ENCODE measurements at places on chromosomes 5 and 9.

- no peak for DNase-seq
Observed at GRCh38 chr9:126471084-126471624, 142.6 kb upstream of the LMX1B start.

- DNase-seq, result no peak
Observed at GRCh38 chr5:80369521-80369920, 38.3 kb upstream of the ZFYVE16 start.

DNA sequence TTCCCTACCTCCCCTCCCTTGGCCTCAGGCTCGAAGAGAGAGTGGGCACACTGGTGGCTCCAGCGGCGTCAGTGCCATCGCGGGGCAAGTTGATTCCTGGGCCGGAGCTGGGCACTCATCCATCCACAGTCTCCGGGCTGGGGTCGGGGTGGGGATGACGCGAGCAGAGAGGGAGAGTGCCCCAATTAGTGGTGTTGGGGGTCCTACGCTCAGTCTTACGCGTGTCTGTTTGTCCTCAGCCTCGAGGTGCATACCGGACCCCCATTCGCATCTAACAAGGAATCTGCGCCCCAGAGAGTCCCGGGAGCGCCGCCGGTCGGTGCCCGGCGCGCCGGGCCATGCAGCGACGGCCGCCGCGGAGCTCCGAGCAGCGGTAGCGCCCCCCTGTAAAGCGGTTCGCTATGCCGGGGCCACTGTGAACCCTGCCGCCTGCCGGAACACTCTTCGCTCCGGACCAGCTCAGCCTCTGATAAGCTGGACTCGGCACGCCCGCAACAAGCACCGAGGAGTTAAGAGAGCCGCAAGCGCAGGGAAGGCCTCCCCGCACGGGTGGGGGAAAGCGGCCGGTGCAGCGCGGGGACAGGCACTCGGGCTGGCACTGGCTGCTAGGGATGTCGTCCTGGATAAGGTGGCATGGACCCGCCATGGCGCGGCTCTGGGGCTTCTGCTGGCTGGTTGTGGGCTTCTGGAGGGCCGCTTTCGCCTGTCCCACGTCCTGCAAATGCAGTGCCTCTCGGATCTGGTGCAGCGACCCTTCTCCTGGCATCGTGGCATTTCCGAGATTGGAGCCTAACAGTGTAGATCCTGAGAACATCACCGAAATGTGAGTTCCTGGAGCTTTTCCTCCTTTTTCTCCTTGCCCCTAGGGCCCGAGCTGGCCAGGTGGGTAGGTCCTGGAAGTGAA lies 861 bp downstream of the NTRK2 start:
- DNase-seq, result no peak

- DNase-seq, result no peak
Observed at GRCh38 chr9:111839387-111839786, 44.6 kb upstream of the SHOC1 start.

DNA sequence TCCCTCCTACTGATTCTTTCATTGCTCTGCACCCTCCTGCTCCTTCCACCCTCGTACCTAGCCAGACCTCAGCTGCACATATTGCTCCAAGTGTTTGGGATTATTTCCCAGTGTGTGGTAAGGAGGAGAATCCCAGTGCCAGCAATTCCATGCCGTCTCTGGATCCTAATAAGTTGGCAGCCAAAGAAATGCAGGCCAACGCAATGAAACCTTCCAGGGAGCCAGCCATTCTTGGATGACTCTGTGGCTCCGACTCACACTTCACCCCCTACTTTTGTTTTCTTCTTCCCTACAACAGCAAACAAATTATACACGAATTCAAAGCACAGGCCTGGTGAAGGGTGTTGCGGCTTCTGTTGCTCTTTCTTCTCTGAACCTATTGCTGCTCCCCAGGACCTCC lies 82.5 kb upstream of the SLC1A3 start:
- DNase-seq, result no peak

- DNase-seq, result no peak
Observed at GRCh38 chr5:59587489-59588337, 305.8 kb downstream of the PDE4D start.

DNA sequence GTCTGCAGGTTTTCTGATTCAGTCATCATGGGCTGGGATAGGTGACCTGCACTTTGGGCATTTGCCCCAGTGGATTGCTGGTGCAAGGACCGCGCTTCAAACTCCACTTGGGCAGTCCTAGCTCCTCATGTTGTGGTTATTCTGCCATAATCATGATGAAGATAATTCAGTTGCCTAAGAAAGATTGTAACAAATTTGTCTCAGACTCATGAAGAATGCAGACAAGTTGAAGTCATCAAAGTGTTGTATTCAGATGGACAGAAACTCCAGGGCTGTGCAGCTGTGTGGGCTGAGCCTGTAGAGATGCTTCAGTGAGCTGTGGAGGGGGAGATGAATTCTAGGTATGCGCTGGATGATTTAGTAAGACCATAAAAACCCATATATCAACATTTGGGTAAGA lies 38.5 kb downstream of the TARS1 start:
- no peak for DNase-seq

GRCh38 chr9:86353655-86354010 lies 577 bp downstream of the TUT7 start:
- DNase-seq, result no peak

- no peak for DNase-seq
Observed at GRCh38 chr5:1173485-1174070, 27.8 kb upstream of the SLC6A19 start.

DNA sequence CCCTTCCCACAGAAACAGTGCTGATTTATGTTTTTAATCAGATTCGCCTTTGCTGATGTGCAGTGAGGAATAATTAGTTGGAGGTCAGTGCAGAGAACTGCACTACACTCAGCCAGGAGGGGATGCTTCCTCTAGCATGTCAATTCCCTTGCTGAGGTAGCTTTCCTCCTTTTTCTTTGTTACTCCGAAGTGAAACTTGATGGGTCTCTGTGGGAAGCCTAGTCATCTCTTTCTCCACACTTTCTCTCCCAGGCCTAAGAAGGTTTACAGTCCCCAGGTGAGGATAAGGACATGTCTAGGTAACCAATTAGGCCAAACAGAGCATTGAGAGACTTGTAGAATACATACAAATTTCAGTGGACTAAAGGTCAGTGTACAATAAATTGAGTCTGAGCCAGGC lies 461.8 kb downstream of the KIF4B start:
- no peak for DNase-seq

DNA sequence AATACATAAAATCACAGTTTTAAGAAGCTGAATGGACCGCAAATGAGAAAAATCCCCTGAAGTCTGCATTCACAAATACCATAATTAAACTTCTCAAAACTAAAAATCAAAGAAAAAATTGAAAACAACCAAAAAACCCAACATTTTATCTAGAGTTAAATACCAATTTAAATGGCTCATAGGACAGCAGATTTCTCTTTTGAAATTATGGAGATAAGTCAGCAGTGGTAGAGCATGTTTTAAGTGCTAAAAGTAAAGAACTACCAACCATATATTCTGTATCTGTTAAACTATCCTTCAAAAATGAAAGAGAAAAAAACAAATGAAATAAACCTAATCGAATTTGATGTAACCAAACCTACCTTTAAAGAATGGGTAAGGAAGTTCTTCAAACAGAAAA lies 862.8 kb downstream of the TAF11L14 start:
- no peak for DNase-seq

- DNase-seq, result no peak
Observed at GRCh38 chr5:128491291-128491690, 46.8 kb downstream of the FBN2 start.

GRCh38 chr5:180120237-180121101 lies 48.9 kb upstream of the RNF130 start:
- DNase-seq, result no peak

GRCh38 chr9:121499427-121500164 lies at the start of gene GGTA1:
GGTA1 (minus strand) TSS chr9:121499844; CDS start chr9:121467922, 31,922 bp downstream.
- no peak for DNase-seq

GRCh38 chr9:35114840-35115628 lies 628 bp downstream of the ATOSB start:
- DNase-seq, result no peak

DNA sequence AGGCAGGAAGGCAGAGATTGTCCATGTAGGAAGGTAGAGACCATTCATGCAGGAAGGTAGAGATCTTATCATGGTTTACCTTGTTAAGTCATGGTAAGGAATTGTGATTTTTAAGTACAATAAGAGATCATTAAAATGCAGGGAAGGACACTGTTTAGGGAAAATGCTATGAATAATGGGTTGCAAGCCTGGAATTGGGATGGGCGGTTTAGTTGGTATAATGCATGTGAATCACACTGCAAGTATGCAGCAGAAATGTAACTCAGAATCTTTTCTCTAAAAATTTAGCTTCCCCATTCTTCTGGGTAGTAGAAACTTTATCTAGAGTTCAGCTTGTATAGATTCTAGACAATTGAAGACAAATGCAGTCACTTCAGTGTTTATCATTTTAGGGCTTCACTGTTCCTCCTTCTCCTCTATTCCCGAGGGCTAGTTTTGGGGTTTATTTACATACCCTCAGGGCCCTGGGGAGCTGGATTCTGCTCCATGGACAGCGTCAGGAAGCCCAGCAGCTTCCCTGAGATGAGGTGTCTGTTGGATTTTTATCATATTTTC lies 212.0 kb downstream of the SREK1 start:
- no peak for DNase-seq

GRCh38 chr5:169757016-169757415 lies 119.9 kb downstream of the DOCK2 start:
- DNase-seq, result no peak

- DNase-seq, result peak; percentile 11
Observed at GRCh38 chr5:172450861-172451695, 3.2 kb downstream of the SH3PXD2B start.

DNA sequence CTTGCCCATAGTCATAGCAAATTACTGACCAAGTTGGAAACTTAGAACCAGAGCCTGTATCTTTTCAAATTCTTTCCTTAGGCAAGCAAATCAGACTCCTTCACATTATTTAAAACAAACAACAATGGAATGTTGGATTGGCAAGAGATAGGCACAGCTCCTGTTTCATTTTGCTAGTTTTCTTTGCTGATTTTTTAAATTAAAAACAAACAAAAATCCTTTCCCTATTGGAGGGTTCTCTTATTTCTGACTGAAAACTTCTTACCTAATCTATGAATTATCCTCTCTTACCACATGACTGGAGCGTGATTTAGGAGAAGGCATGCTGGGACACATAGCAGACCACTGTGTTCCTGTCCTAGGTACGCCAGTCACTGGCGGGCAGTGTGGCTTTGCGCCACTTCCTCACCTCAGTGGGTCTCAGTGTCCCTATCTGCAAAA lies 63.0 kb downstream of the TTC39B start:
- no peak for DNase-seq

GRCh38 chr9:38298904-38299303 lies 93.6 kb upstream of the ALDH1B1 start:
- DNase-seq, result no peak

DNA sequence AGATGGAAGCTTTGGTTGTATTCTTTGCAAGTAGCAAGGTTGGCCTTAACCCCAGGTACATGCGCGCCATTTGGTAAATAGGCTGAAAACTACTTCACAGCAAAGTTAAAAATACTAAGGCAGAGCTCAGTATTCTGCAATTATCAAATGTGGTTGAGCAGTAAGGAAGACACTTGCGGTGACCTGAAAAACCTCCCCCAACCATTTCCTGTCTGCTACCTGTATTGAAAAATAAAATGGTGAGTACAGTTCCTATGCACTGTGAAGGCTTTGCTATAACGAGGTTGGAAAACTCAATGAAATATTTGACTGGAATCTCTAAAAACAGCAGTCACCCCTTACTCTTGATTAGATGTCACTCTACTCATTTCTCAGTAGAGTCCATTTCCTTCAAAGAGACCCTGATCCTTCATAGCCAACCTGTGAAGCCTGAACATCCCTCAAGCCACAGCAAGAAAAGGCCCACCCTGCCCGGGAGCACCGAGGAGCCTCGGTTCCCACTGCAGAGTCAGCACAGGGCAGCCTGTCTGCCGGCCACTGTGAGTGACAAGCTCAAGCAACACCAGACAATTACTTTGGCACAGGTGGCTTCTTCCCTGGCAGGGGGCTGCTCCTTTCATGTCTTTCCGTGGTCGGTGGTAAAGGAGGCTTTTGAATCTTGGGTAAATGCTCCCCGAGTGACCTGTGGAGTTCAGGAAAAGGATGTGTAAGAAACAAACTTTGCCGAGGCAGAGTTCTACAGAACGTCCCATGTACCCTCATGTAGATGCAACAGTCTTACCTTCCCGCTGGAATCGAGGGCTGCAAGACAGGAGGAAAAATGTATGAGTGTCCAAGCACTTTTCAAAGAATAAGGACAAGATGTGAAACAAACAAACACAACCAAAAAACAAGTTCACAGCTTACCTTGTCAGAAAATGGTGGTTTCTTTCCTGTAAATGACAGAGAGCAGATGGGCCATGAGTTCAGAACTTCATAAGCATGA lies 29.6 kb downstream of the C5orf58 start:
- DNase-seq, result no peak

DNA sequence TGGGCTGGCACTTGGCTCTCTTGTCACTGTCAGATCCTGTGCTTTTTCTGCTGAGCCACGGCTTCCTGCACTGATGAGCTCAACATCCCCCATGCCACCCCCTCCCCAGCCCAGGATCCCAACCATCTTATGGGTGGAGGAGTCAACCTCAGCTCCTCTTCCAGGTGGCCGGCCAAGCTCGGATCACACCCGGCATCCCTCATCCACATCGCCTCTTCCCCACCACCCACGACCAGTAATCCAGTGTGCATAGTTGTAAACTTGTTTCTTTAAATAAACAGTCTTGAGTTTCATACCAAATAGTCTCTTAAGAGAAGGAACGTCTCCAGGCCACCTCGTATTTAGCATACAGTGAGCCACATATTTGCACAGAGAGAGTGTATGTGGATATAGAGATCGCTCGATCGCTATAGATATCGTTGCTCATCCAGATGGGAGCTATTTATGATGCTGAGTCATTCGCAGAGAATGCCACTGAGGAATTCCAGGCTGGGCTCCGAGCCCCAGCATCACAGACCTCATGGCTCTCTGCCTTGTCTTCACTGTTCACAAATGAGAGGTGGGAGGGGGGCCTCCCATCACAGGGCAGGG lies 61.8 kb upstream of the CPLX2 start:
- DNase-seq, result no peak

DNA sequence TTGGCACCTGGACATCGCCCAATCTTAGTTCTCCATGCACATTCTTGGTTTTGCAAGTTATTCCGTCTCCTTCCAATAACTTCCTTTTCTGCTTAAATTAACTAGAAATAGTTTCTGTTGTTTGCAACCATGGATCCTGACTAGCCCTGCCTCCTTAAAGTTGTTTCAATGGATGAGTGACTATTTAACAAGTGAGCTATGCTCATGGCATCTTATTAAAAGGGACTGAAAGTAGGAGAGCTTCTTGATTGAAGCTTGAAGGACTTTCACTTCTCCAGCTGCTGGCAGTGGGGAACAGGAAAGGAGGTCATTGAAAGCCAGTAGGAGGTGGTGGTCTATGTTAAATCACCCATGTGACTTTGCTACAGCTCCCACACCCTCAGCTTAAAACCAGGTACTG lies 466.8 kb downstream of the ARHGEF28 start:
- no peak for DNase-seq

- DNase-seq, result no peak
Observed at GRCh38 chr9:79408200-79408599, 163.6 kb upstream of the TLE4 start.

DNA sequence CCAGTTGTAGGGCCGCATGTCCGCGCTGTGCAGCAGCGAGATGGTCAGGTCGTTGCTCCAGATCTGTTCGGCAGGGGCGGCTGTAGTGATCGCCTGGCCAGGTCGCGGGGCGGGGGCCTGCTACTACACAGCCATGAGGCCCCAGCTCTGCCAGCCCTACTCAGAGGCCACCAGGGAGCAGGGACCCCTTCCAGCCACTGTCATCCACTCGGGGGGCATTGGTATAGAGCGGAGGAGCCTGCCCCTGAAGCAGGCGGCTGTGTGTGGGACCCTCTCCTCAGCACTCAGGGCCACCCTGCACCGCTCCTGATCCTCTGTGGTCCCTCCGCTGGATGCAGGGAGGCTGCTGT lies 1.7 kb downstream of the FBXW5 start:
- DNase-seq, result no peak

All from stimulated activated CD4-positive, alpha-beta T cell treated with anti-CD3 and anti-CD28 coated beads, Interleukin-1b, Interleukin-23, amount 100 ng/mL, for 1 hour (primary cell).